Fibroblast of lung (primary cell): ENCODE measurements at places on chromosomes 11 and 22.

GRCh38 chr22:31753005-31753633, 700 bp upstream of the DEPDC5 start:
- no peak for DNase-seq

DNA sequence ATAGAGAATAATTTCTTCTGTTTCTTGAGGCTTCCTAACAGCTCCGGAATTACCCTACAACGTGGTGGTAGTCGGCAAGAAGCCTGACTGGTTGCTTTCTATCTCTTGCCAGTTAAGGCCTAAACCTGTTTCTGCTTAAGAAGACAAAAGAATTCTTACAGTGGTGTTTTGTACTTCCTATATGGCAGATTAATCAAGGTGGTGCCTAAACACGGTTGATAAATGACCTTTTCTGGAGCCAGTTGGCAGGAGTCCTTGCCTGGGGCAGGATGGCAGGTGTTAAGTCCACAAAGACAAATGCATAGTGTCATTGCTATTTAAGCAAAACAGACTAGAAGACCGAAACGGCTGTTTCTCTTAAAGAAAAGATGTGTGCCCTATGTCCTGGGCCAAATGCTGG, 9.9 kb downstream of the GVQW3 start:
- no peak for DNase-seq

- no peak for DNase-seq
Observed at GRCh38 chr11:94148189-94148588, 19.5 kb downstream of the PANX1 start.

DNA sequence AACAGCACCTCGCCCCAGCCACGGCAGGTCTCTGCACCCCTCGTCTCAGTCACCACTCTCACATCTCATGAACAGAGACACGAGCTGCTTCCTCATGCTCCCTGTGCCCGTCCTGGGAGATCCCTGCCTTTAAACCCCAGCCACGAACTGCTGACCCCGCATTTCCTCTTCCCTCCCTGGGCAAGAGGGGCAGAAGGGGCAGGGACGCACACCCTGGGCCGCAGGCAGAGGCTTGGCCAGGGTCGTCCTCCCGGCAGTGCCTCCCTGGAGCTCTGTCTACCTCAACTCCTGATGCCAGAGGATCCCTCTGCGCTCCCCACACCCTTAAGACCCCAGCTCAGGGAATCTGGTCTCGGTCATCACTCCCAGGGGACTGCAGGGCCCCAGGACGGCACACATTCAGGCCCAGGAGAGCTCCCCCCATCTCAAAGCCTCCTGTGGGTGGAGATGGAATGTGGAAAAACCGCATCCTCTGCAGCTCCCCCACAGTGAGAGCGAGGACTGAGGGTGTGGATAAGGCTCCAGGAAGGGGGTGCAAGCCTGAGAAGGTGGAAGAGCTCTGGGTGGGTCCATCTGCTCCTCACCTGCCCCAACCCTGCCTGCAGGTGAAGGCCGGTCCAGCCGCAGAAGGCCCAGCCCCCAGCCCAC, 1.2 kb downstream of the BID start:
- DNase-seq: peak; percentile 62

- no peak for DNase-seq
Observed at GRCh38 chr11:15685306-15685705, 570.6 kb downstream of the INSC start.

DNA sequence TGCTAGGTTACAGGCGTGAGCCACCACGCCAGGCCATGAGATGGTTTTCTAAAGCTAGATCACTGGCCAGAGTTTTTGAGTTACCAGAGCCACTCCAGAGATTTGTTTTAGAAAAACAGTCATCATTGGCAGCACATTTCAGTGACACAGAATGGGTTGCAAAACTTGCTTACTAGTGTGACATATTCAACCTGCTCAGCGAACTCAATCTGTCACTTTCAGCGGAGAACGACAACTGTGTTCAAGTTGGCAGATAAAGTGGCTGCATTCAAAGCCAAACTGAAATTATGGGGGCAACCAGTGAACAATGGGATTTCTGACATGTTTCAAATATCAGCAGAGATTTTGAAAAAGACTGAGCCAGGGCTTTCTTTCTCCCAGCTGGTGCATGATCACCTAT, 456.3 kb upstream of the ISX start:
- no peak for DNase-seq

- DNase-seq: no peak
Observed at GRCh38 chr11:67050139-67050538, 6.5 kb upstream of the RHOD start.

DNA sequence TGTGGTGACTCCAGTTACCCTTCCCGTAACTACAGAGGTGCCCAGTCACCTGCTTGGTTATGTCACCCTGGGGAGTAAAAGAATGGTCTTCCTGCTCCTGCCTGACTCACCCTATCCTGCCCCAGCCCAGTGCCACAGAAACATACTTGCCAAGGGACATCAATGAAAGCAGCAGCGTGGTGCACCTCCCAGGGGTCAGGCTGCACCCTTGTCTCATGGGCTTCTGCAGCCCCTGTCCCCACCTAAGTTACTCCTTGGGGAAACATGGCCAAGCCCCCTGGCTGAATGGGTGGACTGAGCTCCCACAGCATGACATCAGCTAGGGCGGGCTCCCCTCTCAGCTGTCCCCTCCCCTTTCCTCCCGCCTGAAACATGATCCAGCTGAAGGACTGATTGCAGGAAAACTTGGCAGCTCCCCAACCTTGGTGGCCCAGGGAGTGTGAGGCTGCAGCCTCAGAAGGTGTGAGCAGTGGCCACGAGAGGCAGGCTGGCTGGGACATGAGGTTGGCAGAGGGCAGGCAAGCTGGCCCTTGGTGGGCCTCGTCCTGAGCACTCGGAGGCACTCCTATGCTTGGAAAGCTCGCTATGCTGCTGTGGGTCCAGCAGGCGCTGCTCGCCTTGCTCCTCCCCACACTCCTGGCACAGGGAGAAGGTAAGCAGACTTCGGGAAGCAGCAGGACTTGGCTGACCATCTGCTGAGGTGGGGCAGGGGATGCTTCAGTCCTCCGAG, at the start of gene HTR3A:
Gene HTR3A, plus strand, starts transcription at position 368 of the 730 bp plus-strand sequence. Its CDS starts 218 bp downstream, at position 586.
- DNase-seq: peak; percentile 44

DNA sequence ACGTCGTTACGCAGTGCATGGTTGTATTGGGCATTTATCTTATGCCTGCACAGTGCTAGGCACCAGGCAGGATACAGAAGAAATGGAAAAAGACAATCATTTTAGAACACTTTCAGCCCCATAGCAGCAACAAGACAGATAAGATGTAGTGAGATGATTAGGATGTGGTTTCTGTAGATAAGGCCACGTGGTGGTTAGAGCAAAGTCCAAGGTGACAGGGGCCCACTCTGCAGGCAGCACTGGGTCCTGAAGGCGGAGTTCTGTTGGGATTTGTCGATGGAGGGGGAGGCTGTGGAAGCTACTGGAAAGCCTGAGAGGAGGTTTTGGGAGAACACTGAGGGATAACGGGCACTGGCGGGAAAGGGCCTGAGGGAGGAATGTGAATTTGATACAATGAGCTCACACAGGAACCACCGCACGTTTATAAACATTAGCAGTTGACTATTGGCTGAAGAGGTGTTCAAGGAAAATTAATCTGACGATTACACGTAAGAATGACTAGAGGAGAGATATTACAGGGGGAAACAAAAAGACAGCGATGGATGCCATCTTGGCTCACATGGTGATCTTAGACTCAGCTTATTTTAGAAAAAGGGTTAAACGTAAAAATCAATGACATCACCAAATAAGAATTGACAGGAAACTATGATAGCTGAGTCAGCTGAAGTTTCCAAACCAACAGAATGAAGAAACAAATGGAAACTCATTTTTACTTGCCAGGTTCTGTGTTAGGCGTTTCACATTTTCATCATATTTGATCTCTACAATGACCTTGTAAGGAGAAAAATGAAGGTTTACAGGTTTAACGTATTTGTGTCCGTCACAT, 551.0 kb downstream of the OPCML start:
- no peak for DNase-seq

- no peak for DNase-seq
Observed at GRCh38 chr11:17412488-17413180, 24.2 kb upstream of the KCNJ11 start.

DNA sequence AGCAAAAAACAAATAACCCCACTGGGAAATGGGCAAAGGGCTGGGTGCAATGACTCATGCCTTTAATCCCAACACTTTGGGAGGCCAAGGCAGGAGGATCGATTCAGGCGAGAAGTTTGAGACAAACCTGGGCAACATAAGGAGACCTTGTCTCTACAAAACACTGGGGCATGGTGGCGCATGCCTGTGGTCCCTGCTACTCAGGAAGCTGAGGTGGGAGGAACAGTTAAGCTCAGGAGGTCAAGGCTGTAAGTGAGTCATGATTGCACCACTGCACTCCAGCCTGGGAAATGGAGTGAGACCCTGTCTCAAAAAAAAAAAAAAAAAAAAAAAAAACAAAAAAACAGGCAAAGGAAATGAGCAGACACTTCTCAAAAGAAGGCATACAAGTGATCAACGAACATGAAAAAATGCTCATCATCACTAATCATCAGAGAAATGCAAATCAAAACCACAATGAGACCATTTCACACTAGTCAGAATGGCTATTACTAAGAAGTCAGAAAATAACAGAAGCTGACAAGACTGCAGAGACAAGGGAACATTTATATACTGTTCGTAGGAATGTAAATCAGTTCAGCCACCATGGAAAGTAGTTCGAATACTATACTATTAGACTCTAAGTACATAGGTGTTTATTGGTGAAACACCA, 48.2 kb upstream of the SMCO4 start:
- DNase-seq: peak; percentile 82

GRCh38 chr11:78907636-78908035, 333.0 kb upstream of the NARS2 start:
- DNase-seq: peak; percentile 9

DNA sequence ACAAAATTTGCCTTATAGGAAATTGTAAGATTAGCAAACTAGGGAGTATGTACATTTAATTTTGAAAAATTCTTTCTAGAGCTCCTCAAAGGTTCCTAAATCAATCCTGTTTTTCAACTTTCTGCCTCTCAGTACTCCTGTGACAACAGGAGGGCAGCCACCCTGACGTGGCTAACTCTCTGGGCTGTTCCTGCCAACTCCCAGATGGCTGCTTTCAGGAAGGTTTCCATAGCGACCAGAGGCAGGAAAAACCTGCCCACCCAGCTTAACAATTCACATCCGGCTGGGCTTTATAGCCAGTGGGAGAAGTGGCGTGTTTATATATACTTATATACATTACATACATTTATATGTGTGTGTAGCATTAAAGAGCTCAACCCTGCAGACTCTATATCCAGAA, 26.5 kb downstream of the SGSM3 start:
- peak; percentile 77 for DNase-seq
